GM23248 (cell line): ENCODE measurements at places on chromosomes 4 and X.

DNA sequence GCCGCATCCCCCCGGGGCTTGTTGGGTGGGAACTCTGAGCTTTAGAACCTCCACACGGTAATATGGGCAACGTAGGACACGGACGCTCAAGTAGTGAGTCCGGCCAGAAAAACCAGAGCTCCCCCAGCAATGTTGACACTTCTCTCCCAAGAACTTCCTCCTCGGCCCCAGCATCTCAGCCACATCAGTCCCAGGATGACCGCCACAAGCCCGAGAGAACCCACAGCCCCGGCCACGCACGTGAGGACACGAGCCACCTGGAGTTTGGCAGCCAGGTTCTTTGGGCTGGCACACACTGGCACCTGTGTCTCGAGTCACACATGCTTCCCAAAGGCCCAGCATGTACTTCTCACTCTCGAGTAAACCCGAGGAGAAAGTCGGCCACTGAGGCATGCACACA lies 16.3 kb downstream of the CLDN34 start:
- H3K27me3 ChIP-seq, result no peaks in the 10 kb centered on the region
- H3K27ac ChIP-seq, result no peak overlapping the region
- H3K36me3 ChIP-seq, result no peaks in the 10 kb centered on the region
- DNase-seq, result no peak
- H3K4me3 ChIP-seq, result no peak overlapping the region

DNA sequence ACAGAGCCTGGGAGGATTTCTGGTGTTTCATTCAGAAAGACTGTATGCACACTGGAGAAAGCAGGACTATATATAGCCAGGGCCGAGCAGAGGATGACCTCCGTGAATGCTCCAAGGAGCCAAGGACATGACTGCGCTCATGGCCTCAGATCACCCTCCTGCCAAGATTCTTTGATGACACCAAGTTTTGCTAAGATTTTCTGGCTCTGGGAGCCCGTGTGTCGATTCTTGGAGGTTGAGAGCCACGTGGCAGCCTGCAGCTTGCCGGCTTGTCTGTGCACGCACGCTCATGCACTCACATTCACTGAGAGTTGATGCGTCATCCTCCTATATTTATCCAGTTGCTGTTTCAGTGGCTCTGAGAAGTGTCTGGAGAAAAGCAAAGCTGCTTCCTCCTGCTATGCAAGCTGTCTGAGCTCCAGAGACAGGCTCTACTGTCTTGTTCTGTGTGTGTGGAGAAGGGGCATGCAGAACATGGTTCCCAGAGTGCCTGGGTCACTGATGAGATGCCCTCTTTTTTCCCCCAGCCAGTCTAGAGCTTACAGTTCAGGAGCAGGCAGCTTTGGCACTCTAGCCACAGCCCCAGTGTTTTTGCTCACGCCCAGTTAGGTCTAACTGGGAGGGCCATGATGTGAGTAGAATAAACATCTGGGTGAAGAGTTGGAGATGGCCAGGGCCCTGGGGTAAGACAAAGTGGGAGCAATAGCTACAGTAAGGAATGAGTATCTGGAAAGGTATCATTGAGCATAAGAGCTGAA lies 64.9 kb upstream of the SCOC start:
- peak overlapping the region; percentile 95 for H3K27ac ChIP-seq
- H3K4me3 ChIP-seq, result peak overlapping the region; percentile 39
- peak; percentile 100 for DNase-seq
- peaks cover 35% of the 10 kb centered on the region for H3K4me1 ChIP-seq

DNA sequence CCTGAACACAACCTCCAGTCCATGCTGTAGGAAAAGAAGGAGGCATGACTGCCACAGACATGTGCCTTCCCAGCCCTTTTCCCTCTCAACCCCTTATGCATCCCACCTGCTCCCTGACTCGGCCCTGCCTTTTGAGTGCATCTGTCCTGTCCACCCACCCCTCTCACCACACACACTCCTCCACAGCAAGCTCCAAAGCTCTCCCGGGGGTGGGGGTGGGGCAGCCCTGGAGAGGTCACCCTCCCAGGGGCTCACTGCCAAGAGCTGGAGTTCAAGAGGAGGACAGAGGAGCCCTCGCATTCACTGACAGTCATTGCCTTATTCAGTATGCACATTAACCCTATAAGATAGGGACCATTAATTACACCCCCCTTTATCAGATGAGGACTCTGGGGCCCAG lies 46.6 kb upstream of the MAMLD1 start:
- no peaks in the 10 kb centered on the region for H3K36me3 ChIP-seq
- H3K27me3 ChIP-seq, result no peaks in the 10 kb centered on the region
- H3K27ac ChIP-seq, result no peak overlapping the region
- H3K4me1 ChIP-seq, result no peaks in the 10 kb centered on the region
- no peak for DNase-seq

DNA sequence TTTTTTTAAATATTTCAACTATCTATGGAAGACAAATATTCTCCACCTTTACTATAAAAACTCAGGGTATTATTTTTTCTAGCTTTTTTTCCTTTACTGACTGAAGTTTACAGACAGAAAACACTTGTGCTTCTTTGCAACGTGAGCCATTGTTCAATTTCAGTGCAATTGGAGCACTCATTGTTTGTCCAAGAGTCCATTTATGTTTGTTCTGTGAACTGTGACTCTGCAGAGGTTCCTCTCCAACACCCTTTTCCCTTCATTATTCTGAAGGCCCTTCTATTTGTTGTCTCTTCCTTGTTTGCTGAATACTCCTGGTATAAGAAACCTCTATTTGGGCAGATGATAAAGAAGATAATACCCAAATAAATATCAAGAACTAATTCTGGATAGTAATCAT lies 37.4 kb downstream of the DAPP1 start:
- H3K36me3 ChIP-seq, result no peaks in the 10 kb centered on the region
- H3K4me3 ChIP-seq, result no peak overlapping the region
- DNase-seq, result no peak
- H3K27me3 ChIP-seq, result no peaks in the 10 kb centered on the region
- no peaks in the 10 kb centered on the region for H3K4me1 ChIP-seq

DNA sequence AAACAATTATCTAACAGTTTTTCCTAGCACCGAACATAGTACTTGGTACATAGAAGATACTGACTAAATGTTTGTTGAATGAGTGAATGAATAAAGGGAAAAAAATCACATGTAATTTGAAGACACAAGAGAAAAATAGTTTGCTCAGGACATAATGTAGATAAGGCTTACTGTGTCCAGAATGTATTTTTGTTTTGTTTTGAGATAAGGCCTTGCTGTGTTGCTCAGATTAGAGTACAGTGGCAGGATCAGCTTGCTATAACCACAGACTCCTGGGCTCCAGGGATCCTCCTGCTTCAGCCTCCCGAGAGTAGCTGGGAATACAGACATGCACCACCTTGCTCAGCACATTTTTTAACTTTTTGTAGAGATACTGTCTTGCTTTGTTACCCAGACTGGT lies 6.5 kb downstream of the FAM199X start:
- H3K4me3 ChIP-seq, result no peak overlapping the region
- DNase-seq, result no peak
- H3K27ac ChIP-seq, result peak overlapping the region; percentile 27; the same call in 1 of the 2 replicates
- H3K4me1 ChIP-seq, result peaks cover 11% of the 10 kb centered on the region; the same call in 1 of the 2 replicates
- H3K27me3 ChIP-seq, result no peaks in the 10 kb centered on the region

DNA sequence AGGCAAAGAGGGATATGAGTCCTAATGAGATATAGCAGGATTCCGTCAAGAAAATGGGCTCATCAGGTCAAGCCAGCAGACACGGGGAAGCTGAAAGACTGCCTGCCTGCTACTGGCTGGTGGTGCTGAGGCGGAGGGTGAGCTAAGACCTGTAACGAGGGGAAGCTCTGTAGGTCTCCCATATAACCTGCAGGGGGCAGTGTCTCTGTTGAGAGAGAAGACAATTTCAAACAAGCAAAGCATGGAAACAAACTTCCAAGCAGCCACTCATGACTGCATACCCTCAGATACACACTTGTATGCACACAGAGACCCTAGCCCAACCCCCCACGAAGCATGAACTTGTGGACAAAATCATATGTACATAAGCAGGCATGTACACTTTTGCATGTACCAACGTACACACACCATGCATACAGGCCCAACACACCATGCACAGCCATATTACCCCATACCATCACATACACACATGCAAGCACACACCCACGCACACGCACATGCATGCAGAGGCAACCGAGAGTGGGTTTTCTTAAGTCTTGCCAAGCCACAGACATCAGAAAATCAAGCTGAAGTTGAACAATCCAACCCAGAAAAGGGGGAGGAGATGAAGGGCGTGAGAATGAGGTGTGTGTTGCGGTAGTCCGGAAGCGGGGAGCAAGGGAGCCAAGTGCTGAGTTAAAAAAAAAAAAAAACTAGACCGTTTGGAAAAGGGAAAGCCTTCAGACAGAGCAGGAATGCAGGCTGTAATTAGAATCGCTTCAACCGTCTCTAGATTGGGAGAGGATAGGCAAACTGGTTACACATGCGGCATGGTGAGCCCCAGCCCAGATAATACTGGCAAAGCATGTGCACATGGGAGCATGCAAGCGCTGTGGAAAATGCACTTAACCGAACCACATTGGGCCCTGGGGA lies 71.0 kb downstream of the PJA1 start:
- no peaks in the 10 kb centered on the region for H3K4me1 ChIP-seq
- no peaks in the 10 kb centered on the region for H3K27me3 ChIP-seq
- H3K27ac ChIP-seq, result no peak overlapping the region
- H3K36me3 ChIP-seq, result no peaks in the 10 kb centered on the region
- DNase-seq, result peak; percentile 67
- no peak overlapping the region for H3K4me3 ChIP-seq

GRCh38 chr4:81405900-81406401 lies 65.8 kb downstream of the RASGEF1B start:
- no peaks in the 10 kb centered on the region; the same call in 1 of the 2 replicates for H3K27me3 ChIP-seq
- peak overlapping the region; percentile 48 for H3K4me3 ChIP-seq
- peak; percentile 89 for DNase-seq
- no peaks in the 10 kb centered on the region for H3K4me1 ChIP-seq
- H3K27ac ChIP-seq, result no peak overlapping the region

DNA sequence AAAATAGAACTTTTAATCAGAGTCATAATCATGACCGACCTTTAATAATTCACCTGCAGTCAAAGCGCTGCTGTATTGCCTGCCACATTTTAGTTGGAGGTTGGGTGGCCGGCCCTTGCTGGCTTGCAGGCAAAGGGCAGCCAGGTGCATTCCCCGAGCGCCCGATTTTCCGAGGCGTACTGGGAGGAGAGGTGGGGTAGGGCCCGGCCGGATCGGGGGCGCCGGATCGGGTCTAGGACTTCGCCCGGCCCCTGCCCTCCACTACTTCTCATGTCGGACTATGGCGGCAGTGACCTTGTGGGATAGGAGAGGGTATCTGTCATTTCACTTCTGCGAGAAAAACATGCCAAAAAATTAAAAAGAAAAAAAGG lies 2.5 kb upstream of the RS1 start:
- no peaks in the 10 kb centered on the region for H3K27me3 ChIP-seq
- peak overlapping the region; percentile 87 for H3K4me3 ChIP-seq
- H3K27ac ChIP-seq, result no peak overlapping the region
- H3K4me1 ChIP-seq, result no peaks in the 10 kb centered on the region

DNA sequence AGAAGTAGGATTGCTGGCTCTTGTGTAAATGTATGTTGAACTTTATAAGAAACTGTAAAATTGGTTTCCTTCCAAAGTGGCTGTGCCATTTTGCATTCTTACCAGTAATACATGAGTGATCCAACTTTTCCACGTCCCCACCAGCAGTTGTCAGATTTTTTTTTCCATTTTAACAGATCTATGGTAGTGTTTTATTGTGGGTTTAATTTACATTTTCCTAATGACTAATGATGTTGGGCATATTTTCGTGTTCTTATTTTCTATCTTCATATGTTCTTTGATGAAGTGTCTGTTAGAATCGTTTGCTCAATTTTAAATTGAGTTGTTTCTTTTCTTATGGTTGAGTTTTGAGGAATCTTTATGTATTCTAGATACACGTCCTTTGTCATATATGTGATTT lies 56.2 kb downstream of the PHEX start:
- H3K36me3 ChIP-seq, result no peaks in the 10 kb centered on the region
- H3K4me3 ChIP-seq, result no peak overlapping the region
- DNase-seq, result no peak
- H3K4me1 ChIP-seq, result peaks cover 4% of the 10 kb centered on the region; the same call in 1 of the 2 replicates
- no peak overlapping the region for H3K27ac ChIP-seq
- no peaks in the 10 kb centered on the region for H3K27me3 ChIP-seq

DNA sequence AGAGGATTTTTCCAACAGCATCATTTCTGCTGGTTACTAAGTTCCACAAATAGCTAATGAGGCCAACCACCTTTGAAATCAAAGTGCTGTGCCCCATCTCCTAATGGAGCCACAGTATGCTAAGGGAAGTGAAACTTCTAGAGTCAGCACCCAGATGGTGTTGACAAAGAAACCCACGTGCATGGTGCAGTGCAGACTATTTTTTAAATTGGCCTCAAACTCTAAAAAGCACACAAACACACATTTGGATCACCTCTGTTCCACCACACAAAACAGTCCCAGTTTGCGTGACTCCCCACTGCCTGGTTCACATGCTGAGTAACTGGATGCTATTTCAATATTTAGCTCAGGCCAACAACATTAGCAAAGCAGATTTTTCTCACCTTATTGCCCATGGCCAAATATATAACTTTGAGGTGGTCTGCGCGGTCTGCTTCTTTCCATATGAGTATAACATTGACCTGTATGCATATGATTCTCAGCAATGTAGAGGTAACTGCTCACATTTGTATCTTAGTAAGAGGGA lies 69.9 kb downstream of the AMELX start:
- H3K27ac ChIP-seq, result no peak overlapping the region
- no peak overlapping the region for H3K4me3 ChIP-seq
- H3K36me3 ChIP-seq, result no peaks in the 10 kb centered on the region
- no peaks in the 10 kb centered on the region for H3K27me3 ChIP-seq

DNA sequence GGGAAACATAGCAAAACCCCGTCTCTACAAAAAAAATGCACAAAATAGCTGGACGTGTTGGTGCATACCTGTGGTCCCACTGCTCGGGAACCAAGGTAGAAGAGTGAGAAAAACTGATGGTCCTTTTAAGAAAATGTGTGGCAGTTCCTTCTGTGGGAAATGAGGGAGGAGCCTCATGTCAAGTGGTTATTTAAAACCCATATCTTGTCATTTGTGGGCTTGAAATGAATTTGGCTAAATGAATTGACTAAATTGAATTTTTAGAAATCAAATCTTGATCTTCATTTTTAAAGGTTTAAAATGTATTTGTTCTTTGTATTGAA lies 16.2 kb upstream of the LAMP2 start:
- H3K4me3 ChIP-seq, result peak overlapping the region; percentile 83
- H3K36me3 ChIP-seq, result no peaks in the 10 kb centered on the region
- H3K27me3 ChIP-seq, result no peaks in the 10 kb centered on the region
- peak overlapping the region; percentile 89 for H3K27ac ChIP-seq

- peak; percentile 36 for DNase-seq
- H3K27me3 ChIP-seq, result no peaks in the 10 kb centered on the region
- H3K4me3 ChIP-seq, result no peak overlapping the region
- no peaks in the 10 kb centered on the region for H3K4me1 ChIP-seq
- no peaks in the 10 kb centered on the region for H3K36me3 ChIP-seq
These were observed 10.2 kb upstream of the KCNE5 start for GRCh38 chrX:109635146-109635545.

GRCh38 chr4:56480691-56481090 lies 13.3 kb downstream of the SRP72 start:
- no peaks in the 10 kb centered on the region for H3K4me1 ChIP-seq
- no peak overlapping the region for H3K4me3 ChIP-seq
- H3K27me3 ChIP-seq, result no peaks in the 10 kb centered on the region
- H3K27ac ChIP-seq, result no peak overlapping the region
